Nephron progenitor cell (in vitro differentiated cells): ENCODE measurements at places on chromosomes 1 and 21.

GRCh38 chr1:67005068-67005467 is 48.9 kb downstream of the SLC35D1 start:
- DNase-seq = no peak

- DNase-seq = no peak
Measured at GRCh38 chr1:37509181-37509580, 5.4 kb downstream of the MEAF6 start.

DNA sequence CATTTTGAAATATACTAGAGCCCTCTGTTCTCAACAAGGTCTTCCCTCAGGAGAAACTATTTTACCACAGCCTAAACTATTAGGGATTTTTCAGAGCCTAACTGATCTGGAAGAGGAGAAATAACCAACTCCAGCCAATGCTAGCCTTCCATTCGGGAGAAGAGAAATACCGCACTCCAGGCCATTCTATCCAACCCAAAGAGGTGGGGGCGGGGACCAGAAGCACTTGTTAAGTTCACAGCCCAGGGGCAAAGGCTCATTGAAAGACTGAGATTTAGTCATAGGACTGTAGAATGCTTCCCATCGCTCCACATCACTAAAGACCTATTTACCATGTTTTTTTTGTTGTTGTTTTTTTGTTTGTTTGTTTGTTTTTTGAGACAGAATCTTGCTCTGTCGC is 35.4 kb upstream of the SLFNL1 start:
- DNase-seq = no peak

GRCh38 chr21:15005391-15005790 is 59.4 kb downstream of the NRIP1 start:
- no peak for DNase-seq

DNA sequence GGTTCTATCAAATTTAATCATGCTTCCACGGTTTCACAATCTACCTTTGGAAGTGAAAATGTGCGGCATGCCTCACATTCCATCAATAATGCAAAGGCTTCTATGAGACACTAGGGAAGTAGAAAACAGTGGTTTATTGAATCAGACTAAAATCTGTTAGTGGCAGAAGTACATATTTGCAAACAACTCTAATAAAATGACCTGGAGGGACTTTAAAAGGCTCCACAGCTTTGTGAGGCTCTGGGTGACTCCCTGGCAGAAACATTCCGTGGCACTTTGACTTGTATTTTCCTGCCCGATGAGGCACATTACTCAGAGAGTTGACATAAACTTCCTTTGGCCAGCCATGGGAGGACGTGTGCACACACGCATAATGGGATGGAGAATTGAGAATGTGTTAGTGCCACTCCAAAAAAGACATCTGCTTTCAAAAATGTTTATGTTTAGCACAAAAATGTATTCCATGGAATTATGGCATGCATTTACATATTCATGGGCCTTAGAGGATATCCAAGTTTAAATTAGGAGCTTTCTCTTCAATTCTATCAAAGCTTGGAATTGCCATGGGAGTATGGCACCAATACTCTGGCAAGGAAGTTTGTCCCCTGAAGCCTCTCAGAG is 60.0 kb upstream of the SSX2IP start:
- DNase-seq = no peak

DNA sequence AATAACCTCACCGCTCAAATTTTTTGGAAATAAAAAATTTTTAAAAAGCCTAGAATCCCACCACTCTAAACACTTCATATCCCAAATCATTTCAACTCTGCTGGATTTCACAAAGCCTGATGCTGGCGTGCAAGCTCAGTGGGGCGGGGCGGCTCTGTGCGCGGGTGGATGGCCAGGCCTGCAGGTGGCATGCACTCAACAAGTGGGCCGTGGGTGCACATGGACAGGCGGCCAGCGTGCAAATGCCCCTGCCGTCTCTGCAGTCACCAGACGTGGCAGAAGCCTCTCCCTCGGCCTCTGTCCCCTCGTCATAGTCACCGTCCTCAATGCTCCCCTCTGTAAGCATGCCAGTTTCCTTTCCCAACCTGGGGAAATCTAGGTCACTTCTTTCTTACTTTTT is 6.6 kb upstream of the PDE9A start:
- no peak for DNase-seq

DNA sequence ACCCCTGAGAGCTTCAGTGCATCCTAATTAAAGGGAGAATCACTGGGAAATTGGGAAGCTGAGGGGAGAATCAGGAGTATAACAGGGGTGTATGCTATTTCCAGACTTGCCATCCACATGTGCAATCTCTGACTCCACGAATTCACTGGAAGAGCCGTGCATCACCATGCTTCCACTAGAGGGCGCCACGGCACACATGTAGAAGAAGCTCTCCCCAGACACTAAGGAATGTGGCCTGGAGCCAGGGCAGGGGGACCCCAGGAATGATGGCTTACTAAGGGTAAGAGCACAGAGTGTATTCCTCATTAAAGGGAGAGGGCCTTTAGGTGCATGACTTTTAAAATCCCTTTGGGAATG is 81.5 kb downstream of the ABCA4 start:
- DNase-seq = peak; percentile 86

- DNase-seq = no peak
Measured at GRCh38 chr21:34730756-34731445, 62.1 kb downstream of the CLIC6 start.

GRCh38 chr1:153944005-153944826 is 2.3 kb downstream of the DENND4B start:
- no peak for DNase-seq

DNA sequence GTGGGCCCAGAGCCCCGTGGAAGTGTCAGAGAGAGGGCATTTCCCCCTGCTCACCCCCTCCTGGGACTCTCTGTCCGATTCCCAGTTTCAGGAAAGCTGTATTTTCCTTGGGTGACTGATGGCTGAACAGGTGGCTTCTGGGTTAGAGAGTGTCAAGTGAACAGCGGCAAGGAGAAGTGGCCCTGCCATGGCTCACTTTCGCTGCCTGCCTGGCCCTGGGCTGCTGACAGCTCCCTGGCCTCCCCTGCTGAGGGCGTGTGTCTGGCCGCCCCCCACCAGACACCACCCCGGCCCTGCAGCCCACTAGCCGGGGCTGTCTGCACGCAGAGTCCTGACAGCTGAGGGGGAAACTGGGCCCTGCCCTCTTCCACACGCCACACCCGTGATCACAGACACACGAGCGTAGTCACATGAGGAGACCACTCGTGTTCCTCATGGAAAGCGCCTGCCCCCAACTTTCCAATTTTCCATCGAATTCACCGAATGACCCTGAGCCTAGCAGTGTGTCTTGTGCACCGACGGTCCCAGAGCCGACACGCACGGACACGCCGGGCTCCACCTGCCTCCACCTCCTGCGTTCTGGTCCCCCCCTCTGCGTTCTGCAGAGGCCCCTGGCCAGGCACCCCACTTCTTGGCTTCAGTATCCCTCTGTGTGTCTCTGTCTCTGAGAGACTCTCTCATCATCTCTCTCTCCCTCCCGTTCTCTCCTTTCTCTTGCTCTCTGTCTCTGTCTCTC is 60.6 kb upstream of the CASZ1 start:
- DNase-seq = no peak

DNA sequence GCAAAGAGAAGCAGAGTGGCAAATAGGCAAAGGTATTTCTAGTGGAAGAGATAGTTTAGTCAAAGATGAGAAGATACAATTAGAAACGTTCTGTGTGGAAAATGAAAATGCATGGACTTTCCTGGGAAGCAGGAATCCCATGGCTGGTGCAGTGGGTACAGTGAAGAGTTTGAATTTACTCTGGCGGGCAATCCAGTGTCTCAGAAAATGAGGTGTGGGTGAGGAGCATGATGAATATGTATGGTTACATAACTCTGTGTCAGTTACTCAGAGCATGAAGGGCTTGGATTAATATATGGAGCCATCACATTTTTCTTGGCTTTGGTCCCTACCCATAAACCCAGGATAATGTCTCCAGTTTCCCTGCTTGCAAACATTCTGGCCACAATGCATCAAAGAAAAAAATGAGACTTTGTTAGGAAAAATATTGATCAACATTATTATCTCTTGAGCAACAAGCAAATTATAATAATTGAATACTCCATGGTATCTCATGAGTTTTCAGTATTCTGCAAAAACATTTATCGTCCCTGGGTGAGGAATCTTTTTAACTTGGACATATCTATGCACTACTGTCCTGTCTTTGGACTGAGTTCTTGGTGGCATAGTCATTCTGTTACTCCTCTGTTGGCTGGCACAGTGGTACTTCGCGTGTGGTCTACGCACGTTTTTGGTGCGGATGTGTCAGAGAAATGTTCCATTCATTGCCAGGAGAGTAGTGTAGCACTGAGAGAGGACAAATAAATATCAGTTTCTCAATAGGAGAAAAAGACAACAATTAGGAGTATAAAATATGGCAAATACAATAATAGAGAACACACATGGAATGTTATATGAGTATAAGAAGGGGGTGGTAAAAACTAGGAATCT is 173.7 kb upstream of the C1orf105 start:
- no peak for DNase-seq

GRCh38 chr1:3021233-3021671 is at the start of gene ACTRT2:
TSS of gene ACTRT2 (plus strand) at chr1:3021467. CDS start at chr1:3021687, 220 bp downstream.
- DNase-seq = no peak

DNA sequence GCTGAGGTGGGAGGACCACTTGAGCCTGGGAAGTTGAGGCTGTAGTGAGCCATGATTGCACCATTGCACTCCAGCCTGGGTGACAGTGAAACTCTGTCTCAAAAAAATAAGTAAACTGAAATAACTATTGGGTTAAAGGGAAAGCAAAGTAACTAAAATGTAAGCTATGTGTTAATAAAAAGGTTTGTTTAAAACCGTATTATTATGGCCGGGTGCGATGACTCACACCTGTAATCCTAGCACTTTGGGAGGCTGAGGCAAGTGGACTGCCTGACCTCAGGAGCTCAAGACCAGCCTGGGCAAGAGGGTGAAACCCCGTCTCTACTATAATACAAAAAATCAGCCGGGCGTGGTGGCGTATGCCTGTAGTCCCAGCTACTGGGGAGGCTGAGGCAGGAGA is 27.0 kb downstream of the NVL start:
- no peak for DNase-seq

- DNase-seq = no peak
Measured at GRCh38 chr1:97516588-97516987, 404.2 kb downstream of the DPYD start.

GRCh38 chr1:157249326-157249725 is 111.1 kb upstream of the ETV3 start:
- no peak for DNase-seq
